ENCODE measurements at places on chromosomes 3 and 15.

DNA sequence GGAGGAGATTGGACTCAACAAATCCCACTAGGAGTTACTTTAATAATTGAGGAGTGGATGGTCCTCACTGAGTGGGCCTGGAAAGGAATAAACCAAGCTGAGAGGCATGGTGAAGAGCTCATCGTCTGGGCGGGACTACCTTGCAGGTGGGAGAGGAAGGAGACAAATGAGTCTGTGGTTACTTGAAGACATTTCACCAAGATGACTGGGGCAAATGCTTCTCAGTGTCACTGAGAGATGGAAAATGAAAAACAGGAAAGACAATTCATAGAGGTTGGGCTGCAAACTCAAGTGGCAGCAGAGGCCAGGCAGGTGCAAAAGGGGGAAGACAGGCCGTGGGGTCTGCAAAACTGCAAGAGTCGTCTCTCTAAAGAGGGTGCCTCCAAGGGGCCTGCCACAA, 1.5 kb upstream of the ARHGAP31 start:
- DNase-seq = no peak

- no peak for DNase-seq
These were observed 159.1 kb upstream of the CTDSPL start for GRCh38 chr3:37702478-37703154.

GRCh38 chr15:63010920-63011693, 31.4 kb upstream of the TPM1 start:
- DNase-seq = no peak

- DNase-seq = no peak
These were observed 93.2 kb upstream of the MBNL1 start for GRCh38 chr3:152175528-152175889.

DNA sequence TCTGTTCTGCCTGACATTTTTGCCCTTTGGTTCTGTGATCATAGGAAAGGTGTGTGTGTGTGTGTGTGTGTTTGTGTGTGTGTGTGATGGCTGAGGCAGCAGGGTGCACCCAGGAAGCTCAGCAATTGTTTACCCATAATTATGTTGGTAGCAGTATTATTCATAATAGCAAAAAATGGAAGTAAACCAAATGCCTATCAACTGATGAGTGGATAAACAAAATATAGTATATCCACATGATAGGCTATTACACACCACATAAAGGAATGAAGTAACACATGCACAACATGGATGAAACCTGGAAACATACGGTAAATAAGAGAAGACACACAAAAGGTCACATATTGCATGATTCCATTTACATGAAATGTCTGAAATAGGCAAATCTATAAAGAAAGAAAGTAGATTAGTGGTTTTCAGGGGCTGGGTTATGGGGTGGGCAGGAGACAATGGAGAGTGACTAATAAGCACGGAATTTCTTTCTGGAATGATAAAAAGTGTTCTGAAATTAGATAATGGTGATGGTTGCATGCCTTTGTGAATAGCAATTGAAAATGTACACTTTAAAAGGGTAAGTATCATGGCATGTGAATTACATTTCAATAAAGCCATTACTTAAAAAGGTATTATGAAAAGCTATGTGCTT, 167.2 kb downstream of the POLR2M start:
- DNase-seq = no peak

GRCh38 chr3:127925384-127925783, 10.4 kb downstream of the KBTBD12 start:
- no peak for DNase-seq

Measured in activated T-helper 1 cell treated with Interleukin-2 at 50 U/mL for 16 hours (primary cell).